ENCODE measurements at places on chromosomes 3 and 15.

DNA sequence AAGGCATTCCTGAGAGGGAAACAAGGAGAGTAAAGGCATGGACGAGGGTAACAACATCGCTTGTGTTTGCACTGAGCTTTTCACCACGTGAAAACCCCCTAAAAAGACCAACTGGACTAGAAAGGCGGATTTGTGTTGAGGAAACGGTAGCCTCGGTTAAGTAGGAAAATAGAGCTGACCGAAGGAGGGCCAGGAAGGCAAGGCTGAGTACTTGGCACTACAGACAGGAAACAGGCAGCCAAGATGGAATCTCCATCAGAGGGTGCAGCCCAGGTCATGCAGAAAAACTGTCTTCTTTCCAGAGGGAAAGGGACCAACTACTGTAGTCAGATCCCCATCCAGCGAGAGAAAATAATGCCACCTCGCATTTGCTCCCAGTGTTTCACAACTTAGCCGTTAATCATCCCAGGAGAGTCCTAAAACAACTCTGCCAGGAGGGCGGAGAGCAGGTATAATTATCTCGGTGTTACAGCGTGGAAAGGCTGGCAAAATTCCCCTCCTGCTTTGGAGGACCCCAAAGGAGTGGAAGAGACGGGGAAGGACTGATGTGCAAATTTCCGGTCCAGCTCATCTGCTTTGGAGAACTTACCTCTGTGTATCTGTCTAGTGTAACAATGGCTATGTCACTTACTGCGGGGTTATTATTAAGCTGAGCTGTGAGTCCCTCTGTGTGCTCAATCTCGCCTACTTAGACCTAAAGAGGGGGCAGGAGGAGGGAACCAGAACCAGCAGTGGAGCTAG lies 77.2 kb downstream of the MYO1E start:
- DNase-seq: no peak

GRCh38 chr15:29689287-29689986 lies 132.8 kb downstream of the TJP1 start:
- no peak for DNase-seq

DNA sequence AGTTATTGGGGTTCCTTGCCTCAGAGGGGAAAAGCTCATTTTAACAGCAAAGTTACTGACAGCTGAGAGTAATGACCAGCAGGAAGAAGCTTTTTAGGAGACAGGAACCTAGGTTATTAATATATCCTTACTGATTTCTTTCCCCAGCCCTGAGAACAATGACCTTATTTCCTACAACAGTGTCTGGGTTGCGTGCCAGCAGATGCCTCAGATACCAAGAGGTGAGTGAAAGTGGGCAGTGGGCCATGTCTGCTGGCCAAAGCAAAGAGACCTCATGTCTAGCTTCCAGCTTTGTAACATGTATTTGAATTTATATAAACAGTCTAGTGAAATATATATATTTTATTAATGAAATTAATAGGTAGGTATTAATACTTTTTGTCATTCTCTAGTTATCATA lies 5.0 kb downstream of the CCNDBP1 start:
- DNase-seq: no peak

GRCh38 chr3:147371140-147371539 lies 35.2 kb downstream of the ZIC4 start:
- DNase-seq: no peak

DNA sequence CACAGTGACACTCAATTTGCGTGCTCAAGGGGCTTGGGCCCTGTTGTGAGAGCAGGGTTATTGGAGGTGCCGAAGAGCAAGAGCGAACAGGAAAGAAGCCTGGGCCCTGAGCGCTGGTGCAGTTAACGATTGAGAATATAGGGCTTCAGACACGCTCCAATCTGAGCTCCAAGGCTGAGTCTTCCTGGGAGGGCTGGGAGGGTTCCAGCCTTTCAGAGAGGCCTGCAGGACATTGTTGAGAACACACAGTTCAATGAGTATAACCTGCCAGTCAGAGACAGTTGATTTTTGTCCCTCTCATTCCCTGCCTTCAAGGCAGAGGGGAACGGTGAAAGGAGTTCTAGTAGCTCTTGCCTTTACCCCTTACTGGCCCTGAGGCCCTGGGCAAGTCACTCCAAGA lies 47.3 kb downstream of the GLDN start:
- DNase-seq: no peak

DNA sequence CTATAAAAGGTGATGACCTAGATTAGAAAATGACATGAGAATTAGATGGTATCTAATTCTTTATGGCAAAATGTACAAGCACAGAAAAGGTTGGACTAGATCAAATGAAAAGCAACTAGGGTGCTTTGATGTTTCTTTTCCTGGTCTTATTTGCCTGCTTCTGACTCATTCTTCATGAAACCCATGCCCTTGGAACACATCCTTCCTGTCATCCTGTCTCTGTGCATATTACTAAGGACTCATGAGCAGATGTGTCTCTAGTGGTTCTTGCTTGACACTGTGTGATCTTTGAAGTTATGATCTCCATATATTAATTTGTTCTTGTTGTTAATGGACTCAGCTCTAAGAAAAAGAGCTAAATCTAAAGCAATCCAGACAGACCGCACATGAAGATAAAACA lies 314.0 kb downstream of the ERC2 start:
- no peak for DNase-seq

DNA sequence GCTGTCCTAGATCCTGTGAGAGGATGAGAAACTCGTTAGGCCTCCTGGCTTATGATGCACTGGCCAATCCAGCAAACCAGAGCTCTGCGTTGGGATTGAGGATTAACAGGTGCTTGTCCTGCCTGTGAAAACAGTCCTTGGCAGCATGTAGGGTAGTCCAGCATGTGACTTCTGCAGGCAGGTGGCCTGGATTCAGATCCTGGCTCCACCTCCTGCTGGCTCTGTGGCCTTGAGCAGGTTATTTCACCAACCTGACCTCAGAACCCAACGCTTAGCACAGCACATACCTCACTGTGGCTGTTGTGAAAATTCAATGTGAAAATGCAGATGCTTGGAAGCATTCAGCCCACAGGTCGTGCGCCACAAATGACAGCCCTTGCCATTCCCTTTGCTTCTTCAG lies 33.6 kb downstream of the PLA2G4D start:
- no peak for DNase-seq

GRCh38 chr15:38667890-38668850 lies 103.6 kb upstream of the RASGRP1 start:
- DNase-seq: no peak

- no peak for DNase-seq
Measured at GRCh38 chr15:76512971-76513370, 176.4 kb downstream of the ISL2 start.

GRCh38 chr3:173823911-173824460 lies 426.4 kb downstream of the NLGN1 start:
- no peak for DNase-seq

Measured in activated naive CD4-positive, alpha-beta T cell treated with anti-CD3 and anti-CD28 coated beads, Interleukin-2, amount 50 U/mL, for 72 hours (primary cell).